Pancreas (tissue), 10 donors: ENCODE measurements at places on chromosomes 16 and 17. TPM values are rescaled to one million over a fixed set of nuclear protein-coding genes. Genes with fewer than 3 reads are reported as not detected.

- no peak for DNase-seq
Observed at GRCh38 chr17:80171681-80172080, 1.9 kb downstream of the CARD14 start.

GRCh38 chr16:72989579-72990551, 58.1 kb downstream of the ZFHX3 start:
- DNase-seq, result no peak

The ALDH3A1 gene
- polyA plus RNA-seq, result 0.34 TPM

The EVPLL gene
- not detected for polyA plus RNA-seq

GRCh38 chr16:69861292-69862030, 89.7 kb upstream of the CLEC18A start:
- peak; percentile 60 for DNase-seq

The EPN3 gene
- 25.4 TPM for polyA plus RNA-seq
